ENCODE measurements at places on chromosomes 3 and 15. TPM values are rescaled to one million over a fixed set of nuclear protein-coding genes. Genes with fewer than 3 reads are reported as not detected.

Gene FAM107A
- 0.88 TPM for total RNA-seq

Gene ZNF80
- not detected for total RNA-seq

Gene POLQ
- total RNA-seq = 0.23 TPM

Gene VPS13C
- 18.7 TPM for total RNA-seq

- peak; percentile 11 for DNase-seq
These were observed 95.4 kb downstream of the ABHD5 start for GRCh38 chr3:43786102-43786501.

GRCh38 chr15:79887054-79887930 is 9.5 kb downstream of the MTHFS start:
- no peak for DNase-seq

GRCh38 chr15:50939911-50940310 is 31.4 kb downstream of the AP4E1 start:
- DNase-seq = no peak
